ENCODE measurements at places on chromosomes 6 and 20.
A peak's percentile ranks its signal among the peaks of the same experiment; 100 is the strongest.

GRCh38 chr20:11995805-11996567 lies 78.3 kb downstream of the BTBD3 start:
- no peak for DNase-seq

GRCh38 chr6:106475284-106475683 lies 114.8 kb downstream of the CRYBG1 start:
- no peak for DNase-seq

DNA sequence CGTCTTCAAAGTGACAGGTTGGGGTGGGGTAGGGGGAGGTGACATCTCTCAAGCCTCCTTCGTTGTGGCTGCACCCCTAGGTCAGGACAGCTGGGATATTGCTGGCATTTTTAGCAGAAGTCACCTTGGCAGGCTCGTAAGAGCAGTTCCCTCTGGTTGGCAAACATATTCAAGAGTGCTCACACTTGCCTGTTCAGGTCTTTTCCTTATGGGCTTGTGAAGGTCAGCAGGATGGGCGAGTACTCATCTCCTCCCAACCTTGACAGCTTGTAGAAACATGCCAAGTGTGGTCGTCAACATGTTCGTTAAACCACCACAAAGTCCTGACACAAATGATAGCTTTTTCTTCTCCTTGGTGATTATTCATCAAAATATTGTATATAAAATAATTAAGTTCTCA lies 113.6 kb downstream of the HDGFL1 start:
- DNase-seq = no peak

GRCh38 chr20:63955281-63955826 lies 862 bp downstream of the UCKL1 start:
- DNase-seq = peak; percentile 49

- DNase-seq = no peak
Measured at GRCh38 chr20:64238851-64239387, 16.6 kb upstream of the PCMTD2 start.

DNA sequence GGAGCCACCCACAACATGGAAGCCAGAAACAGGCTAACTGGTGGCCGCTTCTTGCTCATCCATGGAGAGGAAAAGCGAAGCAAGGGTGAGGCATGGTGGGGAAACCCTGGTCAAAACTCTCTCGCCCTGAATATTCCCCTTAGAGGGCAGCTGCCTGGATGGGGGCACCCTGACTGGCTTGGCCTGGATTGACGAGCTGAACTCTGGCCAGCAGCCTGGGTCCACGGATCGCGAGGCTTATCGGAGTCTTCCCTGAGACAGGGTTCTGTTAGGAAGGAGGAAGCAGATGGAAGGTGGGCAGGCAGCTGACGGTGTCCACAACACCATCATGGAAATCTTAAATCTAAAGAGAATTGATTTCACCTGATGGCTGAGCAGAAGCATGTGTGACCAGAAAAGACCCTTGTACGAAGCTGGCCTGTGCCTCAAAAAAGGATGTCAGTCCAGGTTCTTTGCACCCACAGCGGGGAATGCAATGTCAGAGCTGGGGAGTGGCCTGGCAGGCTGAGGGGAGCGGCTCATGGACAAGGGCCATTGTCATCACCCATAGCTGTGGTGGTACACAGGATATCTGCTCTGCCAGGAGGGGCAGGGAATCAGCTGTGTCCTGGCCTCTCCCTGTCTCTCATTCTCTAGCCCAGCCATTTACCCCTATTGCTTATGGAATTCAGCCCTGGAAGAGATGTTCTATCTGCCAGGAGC lies 109.4 kb upstream of the SNX9 start:
- no peak for DNase-seq

- no peak for DNase-seq
Measured at GRCh38 chr6:1729133-1729749, 119.5 kb downstream of the FOXC1 start.

DNA sequence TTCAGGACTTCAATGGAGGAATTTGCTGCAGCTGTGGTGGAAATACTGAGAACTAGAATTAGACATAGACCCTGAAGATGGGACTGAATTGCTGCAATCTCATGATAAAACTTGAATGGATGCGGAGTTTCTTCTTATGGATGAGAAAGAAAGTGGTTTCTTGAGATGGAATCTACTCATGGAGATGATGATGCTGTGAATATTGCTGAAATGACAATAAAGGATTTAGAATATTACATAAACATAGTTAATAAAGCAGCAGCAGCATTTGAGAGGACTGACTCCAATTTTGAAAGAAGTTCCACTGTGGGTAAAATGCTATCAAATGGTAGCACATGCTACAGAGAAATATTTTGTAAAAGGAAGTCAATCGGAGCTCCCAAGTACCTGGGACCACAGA lies 264.6 kb downstream of the UBE3D start:
- DNase-seq = no peak

GRCh38 chr20:34491226-34491931 lies 24.8 kb upstream of the DYNLRB1 start:
- DNase-seq = no peak

DNA sequence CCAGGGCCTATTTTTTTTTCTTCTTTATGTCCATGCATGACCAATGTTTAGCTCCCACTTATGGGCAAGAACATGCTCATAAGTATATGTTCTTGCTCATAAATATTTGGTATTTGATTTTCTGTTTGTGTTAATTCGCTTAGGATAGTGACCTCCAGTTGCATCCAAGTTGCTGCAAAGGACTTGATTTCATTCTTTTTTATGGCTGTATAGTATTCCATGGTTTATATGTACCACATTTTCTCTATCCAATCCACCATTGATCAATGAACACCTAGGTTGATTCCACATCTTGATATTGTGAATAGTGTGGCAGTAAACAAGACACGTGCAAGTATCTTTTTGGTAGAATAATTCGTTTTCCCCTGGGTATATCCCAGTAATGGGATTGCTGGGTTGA lies 78.1 kb downstream of the RTN4IP1 start:
- no peak for DNase-seq

DNA sequence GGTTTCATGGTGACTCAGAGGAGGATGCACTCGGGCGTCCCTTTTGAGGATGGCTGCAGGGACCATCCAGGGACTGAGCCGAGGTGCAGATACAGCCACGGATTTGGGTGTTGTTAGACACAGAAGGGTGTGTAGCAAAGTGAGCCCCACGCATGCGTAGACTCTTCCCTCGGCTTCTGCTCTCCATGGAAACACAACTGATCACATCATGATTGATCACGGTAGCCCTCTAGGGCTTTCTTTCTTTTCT lies 606 bp upstream of the ULBP1 start:
- peak; percentile 45 for DNase-seq

GRCh38 chr6:47419621-47420020 lies 58.0 kb upstream of the CD2AP start:
- no peak for DNase-seq

DNA sequence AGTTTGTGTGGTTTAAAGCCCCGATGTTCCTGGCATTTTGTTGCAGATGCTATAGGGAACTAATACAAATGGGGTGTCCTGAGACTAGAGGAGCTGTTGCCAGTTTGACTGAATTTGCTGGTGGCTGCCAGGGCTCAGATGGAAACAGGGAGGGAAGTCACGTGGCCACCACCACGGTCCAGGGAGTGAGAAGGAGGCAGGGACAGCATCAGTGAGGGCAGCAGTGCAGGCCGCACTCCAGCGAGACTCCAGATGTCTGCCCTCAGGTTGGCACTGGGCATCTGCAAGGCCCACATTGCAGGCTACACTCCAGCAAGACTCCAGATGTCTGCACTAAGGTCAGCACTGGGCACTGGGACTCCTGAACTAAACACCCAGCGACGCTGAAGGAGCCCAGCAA lies 86.2 kb downstream of the RAMACL start:
- no peak for DNase-seq

DNA sequence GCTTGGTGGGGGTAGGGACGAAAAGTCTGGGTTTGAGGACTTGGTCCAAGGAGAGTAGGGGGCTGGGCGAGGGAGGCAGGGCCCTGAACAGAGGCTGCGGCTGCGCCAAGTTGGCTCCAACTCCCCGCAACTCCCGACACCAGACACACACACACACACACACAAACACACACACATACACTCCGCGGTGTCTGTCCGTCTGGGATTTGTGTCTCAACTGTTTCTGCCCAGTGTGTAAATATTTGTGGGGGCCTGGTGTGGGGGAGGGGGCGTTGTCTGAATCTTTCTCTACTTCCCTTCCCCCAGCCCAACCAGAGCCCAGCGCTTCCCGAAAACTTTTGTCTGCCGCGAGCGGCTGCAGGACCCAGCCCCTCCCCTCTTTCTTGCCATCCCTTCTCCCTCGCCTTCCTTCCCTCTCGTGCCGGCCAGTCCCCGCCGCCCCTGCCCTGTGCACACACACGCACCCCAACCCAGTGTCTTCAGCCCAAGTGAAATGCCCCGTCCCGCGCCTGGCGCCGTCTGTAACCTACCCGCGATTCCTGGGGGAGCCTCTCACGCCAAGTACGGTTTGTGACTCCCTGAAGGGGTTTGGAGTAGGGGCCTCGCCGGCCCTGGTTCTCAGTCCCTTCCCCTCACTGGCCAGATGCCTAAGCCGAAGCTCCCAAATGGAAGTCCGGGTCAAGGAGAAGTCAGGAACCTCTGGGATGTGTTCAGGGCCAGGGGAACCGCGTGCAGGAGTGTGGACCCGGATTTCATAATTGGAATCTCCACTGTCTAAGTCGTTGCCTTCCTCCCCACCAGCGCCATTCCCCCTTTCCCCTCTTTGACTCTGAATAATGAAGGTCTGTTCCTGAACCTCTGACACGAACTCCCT lies 904 bp downstream of the MDFI start:
- no peak for DNase-seq

- DNase-seq = no peak
Measured at GRCh38 chr6:137829641-137830083, 37.4 kb upstream of the TNFAIP3 start.

- DNase-seq = peak; percentile 6
Measured at GRCh38 chr20:41734506-41734945, 116.3 kb upstream of the CHD6 start.

DNA sequence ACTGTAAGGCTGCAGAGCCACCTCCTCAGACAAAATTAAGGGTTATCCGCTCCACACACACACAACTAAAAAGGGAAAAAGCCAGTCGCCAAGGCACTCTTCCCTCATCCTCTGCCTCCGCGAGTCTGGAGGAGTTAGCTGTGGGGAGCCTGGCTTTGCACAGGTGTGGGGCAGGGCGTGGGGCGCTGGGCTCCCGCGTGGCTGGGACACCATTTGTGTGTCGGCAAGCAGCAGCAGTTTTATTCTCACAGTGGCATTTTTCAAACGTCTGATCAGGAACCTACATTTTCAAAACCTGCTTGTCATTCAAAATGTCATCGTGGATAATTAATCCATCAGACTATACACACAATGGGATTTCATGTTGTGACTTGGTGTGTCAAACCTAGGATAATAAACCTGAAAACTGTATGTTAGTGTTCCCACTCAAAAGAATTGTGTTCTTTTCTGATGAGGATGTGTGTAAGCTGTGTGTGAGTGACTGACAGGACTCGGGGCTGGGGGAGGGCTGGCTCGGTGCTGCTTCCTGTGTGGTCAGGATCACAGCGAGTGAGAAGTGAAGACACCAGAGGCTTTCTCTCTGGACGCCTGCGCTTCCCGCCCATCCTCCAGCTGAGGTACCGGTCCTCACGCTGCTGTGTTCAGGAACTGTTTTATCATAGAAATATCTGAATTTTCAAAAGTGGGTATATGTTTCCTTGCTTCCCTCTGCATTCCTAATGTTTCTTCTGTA lies 83.1 kb downstream of the IRF4 start:
- DNase-seq = peak; percentile 77

DNA sequence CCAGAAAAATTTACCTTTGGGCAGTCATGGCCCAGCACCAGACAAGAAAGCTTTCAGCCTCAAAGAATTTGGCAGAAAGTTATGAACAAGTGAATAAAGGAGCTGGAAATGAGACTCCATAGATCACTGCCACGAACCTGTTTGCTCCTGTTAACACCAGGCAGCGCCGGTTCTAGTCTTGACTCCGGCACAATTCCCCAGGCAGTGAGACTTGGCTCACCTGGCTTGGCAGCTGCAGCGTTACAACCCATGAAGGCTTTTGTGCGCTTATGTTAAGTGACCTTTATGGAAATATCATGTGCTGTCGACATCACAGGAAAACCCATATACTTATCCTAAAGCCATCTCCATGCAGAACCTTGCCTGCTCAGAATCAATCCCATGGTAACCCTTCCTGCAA lies 22.2 kb upstream of the FOXC1 start:
- no peak for DNase-seq

DNA sequence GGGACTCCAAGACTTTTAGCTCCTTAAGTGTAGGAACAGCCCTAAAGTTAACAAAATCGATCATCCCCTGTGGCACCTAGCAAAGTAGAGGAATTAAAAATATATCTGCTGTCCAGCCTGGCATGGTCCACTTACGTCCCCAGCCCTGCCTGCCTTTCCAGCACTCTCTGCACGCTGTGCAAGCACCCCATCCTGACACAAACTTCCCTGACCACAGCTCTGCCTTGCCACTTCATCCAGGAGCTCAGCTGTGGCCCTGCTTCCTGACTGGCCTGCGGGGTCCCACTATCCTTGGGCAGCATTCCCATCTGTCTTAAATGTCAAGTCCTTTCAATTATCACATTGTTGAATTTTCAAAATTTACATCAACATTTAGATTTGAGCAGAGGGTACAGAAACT lies 39.0 kb downstream of the BLOC1S5 start:
- no peak for DNase-seq

- DNase-seq = no peak
Measured at GRCh38 chr6:1869769-1870168, 260.1 kb downstream of the FOXC1 start.

DNA sequence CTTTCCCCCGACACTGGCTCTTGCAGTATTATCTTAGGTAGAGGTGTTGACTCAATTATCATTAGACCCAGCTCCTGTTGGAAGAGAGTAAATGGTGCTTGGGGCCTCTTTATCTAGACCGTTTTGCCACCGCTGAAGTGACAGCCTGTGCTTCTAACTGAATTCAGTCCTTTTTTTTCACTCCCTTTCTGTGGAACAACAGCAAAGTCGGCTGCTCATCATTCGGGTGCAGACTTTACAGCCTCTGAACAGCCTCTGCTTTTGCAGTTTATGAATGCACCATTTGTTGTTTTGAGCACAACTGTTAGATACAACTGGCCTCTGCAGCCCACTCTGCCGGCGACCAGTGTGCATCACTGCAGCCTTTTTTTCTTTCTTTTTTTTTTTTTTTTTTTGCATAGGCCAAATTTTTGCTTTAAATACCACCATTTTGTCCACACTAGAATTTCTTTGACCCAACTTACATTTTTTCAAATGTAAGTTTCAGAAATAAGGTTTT lies 35.8 kb downstream of the RREB1 start:
- no peak for DNase-seq

All from stimulated activated CD4-positive, alpha-beta T cell treated with anti-CD3 and anti-CD28 coated beads, Interleukin-4, amount 100 ng/mL, for 1 hour (primary cell).